Urothelium cell line (cell line): ENCODE measurements at places on chromosomes 16 and 17.

DNA sequence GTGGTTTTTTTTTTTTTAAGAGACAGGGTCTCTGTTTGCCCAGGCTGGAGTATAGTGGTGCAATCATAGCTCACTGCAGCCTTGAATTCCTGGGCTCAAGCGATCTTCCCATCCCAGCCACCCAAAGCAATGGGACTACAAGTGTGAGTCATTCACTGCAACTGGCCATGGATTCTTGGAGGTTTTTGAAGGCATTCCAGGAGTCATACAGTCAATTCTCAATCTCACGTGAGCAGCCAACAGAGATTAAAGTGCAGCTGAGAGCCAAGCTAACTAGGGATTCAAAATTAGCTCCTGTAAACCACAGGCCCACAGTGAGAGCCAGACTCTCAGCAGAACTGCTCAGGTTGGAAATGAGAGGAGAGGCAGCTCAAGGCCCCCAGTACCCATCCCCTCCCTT, 30.2 kb downstream of the XPO6 start:
- DNase-seq = peak; percentile 69

DNA sequence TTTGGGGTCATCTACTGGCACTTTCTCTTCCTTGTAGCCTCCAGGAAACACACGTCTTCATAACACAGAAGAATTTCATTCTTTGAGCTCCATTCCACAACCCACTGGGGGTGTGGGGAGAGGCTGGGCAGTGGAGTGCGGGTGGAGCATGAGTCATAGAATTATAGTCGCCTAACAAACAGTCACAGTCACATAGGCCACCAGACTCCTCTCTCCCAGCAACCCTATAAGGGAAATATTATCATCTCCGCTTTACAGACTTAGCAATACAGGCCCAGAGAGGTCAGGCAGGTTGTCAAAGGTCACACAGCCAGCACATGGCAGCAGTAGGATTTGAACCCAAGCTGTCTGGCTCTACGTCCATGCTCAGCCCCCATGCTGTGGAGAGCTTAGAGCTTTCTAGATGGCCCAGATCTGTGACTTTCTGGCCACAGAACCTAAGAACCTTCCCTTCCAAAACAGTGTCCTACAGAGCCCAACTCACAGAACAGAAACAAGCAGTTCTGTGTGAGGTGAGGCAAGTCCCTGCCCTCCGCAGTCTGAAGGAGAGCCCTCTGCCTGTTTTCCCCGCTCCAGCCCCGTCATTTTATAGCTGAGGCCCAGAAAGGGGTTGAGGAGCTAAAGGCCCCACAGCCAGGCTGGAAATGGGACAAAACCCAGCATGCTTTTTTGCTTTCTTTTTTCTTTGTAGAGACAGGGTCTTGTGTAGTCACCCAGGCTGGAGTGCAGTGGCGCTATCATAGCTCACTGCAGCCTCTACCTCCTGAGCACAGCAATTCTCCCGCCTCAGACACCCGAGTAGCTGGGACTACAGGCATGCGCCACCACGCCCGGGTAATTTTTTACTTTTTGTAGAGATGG, 10.7 kb upstream of the LITAF start:
- no peak for DNase-seq

DNA sequence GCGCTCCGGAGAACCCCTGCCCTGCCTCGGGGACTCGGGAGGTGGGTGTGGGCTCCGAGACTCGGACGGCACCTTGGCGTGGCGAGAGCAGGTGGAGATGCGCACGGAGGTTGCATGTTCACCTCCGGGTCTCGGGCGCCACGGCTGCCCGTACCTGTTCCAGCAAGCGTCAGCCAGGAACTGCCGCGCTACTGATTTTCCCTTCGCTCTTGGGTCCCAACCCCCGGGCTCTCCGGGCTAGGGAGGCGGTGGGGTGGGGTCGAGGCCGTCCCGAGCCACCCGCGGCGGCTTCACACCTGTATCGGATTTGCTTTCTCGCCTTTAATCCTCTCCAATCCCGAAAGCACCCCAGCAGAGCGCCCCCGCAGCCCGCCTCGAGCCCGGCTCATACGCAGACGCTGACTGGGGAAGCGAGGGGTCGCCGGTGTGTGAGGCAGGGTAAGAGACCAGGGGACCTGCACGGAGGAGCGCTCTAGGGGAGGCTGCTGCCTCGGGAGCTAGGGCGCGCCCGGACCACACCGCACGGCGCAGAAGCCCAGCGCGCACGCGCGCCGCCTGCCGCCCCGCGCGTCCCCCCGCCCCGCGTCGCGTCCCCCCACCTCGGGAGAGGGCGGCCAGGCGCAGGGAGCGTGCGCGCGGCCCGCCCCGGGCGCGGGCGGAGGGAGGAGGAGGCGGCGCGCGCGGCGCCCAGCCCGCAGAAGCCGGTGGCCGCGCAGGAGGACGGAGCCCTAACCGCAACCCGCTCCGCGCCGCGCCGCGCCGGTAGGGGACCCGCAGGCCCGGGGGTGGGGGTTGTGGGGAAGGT, at the start of gene DUSP14:
TSS of gene DUSP14 (plus strand) at position 695 of the 805 bp plus-strand sequence. CDS start 22,382 bp downstream, outside the sequence.
- DNase-seq = peak; percentile 96

DNA sequence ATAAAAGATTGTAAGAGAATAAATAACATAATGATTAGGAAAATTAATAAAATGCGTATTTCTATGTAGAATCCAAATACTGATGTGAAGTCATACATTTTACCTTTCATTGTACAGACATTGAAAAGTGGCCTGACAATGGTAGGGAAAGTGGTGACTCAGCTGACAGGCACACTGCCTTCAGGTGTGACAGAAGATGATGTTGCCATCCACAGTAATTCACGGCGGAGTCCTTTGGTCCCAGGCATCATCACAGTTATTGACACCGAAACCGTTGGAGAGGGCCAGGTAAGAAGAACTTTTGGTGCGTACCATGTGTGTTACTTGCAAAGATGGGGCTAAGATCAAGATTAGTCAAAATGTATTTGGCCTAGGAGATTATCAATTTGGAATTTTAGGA, 232.8 kb downstream of the BCAS3 start:
- DNase-seq = no peak

GRCh38 chr17:17149520-17150447, 56.3 kb downstream of the PLD6 start:
- no peak for DNase-seq

- DNase-seq = no peak
Observed at GRCh38 chr17:38421871-38422827, 6.1 kb upstream of the ARHGAP23 start.

DNA sequence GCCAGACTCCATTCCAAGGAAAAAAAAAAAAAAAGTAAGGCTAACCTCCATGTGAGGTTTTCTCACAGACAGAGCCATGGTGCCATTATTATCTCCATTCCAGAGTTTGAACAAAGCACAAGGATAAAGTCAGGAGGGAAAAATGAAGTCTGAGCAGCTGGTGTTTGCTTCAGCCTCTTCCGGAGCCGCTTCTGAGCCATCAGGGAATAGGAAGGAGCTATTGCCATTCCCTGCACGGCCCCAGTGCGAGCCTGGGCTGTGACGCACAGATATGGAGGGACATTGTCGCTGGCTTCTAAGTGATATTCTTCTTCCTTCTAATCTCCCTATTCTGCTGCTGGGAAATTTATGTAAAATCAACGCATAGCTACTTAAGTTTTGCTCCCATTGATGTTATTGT, 69.5 kb upstream of the PIRT start:
- DNase-seq = no peak

DNA sequence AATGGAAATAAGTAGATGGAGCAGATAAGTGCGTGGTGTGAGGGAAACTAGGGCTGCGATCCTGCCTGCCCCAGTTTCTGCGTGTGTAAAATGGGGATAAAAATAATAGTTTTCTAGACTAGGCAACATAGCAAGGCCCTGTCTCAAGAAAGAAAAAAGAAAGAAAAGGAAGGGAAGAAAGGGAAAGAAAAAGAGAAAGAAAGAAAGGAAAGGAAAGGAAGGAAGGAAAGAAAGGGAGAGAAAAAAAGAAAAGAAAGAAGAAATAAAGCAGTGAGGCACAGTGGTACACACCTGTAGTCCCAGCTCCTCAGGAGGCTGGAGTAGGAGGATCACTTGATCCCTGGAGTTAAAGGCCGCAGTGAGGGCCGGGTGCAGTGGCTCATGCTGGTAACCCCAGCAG, 2.2 kb upstream of the PKMYT1 start:
- no peak for DNase-seq

DNA sequence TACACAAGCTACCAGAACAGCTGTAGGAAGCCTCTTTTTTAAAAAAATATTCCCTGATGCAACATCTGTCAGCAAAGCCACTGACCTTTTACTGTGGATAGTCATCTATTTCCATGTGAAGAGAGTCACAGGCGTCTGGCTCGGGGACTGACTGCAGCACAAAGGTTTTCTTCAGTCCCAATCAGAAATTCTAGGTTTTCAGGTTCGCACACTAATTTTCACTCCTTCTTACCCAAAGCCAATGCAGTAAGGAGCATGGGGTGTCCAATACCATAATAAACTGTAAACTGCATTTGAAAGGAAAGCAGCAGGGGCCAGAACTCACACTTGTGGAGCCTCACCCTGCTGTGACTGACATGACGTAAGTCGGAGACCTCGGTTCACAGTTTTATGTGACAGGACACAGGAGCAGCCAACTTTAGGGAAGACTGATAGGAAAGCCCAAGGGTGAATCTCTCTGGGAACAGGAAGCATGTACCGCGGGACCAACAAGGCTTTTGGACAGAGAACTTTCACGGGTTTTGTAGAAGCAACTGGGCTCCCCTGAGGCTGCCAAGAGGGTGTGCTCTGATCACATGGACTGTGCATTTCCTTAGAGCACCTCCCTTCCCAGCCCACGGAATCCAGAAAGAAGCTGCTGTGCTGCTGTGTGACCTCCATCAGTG, 9.1 kb upstream of the TMEM100 start:
- DNase-seq = no peak

- DNase-seq = peak; percentile 34
Observed at GRCh38 chr17:2025622-2026309, 632 bp upstream of the RTN4RL1 start.

DNA sequence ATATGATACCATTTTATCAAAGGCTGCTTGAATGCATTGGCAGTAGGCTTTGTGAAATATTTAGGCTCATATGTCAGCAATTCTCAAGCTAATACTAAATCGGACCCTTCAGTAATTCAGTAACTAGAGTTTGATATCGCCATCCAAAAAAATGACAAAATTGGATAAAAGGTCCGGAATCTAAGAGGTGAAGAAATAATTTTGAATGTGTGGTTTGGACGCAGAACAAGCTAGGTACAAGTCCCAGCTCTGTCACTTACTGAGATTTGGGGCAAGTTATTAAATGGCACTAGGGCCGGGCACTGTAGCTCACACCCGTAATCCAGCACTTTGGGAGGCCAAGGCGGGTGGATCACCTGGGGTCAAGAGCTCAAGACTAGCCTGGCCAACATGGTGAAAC, 956.5 kb downstream of the CDH11 start:
- DNase-seq = no peak

GRCh38 chr16:84813141-84813934, 6.4 kb upstream of the CRISPLD2 start:
- no peak for DNase-seq

DNA sequence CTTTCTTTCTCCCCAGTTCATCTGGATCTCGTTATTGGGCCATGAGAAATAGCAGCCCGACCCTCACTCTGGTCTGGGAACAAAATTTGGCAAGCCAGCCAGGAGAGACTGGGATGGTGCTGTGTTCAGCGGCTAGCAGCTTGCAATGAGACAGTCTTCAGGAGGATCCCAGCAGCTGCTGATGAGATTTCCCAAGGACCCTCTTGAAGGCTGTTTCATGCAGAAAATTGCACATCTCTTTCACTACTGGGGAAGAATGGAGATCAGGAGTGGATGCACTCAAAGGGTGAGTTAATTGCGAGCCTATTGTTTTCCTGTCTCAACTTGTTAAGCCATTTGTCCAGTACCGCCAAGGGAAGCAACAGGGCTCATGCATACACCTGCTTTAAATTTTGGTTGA, 5.5 kb upstream of the COIL start:
- DNase-seq = no peak

GRCh38 chr16:78596996-78597422, 497.6 kb downstream of the WWOX start:
- no peak for DNase-seq

DNA sequence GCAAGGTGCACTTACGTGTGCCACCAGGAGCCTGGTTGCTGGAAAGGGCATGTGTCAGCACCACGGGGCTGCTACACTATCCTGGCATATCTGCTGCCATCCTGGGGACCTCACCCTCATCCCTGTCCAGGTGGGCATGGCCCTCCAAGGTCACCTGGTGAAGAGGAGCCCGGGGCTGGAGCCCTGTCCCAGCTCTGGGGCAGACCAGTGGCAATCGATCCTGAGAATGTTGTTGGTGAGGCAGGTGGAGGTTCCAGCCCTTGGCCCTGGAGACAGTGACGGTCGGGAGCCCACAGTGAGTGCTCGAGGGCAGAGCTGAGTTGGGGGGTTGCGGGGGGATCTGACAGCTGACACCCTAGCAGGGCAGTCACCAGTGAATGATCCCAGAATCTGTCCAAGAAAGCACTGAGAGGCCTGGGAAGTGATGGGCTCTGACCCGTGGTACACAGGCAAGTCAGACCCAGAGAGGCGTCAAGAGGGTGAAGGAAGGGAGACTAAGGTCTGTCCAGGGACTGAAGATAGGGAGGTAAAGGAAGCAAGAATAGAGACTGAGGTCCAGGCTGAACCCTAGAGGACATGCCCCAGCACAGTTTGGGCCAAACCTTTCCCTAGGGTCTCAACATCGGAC, 17.6 kb downstream of the POLR3K start:
- DNase-seq = no peak

GRCh38 chr17:28718333-28719020, 809 bp upstream of the RAB34 start:
- no peak for DNase-seq

- no peak for DNase-seq
Observed at GRCh38 chr17:49312722-49313121, 49.3 kb downstream of the ZNF652 start.

DNA sequence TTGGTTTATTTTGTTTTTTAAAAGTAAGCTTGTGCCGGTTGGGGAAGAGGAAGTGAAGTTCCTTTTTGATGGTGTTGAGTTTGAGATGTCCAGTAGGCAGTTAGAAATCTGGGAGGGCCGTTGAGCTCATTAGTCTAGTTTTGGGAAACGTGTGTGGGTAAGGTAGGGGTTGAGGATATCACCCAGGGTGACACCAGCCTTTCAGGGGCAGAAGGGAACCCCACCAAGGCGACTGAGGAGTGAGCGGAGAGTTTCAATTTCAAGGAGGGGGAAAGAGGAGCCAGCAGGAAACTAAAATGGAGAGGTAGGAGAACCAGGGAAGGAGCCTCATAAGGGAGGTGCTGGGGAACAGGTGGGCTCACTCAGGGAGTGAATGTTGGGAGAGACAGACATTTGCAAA, 22.7 kb downstream of the HAPSTR1 start:
- DNase-seq = no peak

GRCh38 chr16:55051571-55052347, 121.1 kb downstream of the IRX5 start:
- DNase-seq = no peak

GRCh38 chr17:43085474-43085873, 39.7 kb downstream of the BRCA1 start:
- DNase-seq = no peak

GRCh38 chr17:52827526-52827925, 669.0 kb upstream of the CA10 start:
- no peak for DNase-seq

- DNase-seq = peak; percentile 63
Observed at GRCh38 chr17:6061290-6061689, 8.9 kb upstream of the WSCD1 start.

GRCh38 chr16:12463961-12464360, 339.7 kb downstream of the CPPED1 start:
- DNase-seq = no peak
